Cardiac fibroblast (primary cell): ENCODE measurements at places on chromosomes 16 and 17.

- DNase-seq: peak; percentile 46
These were observed 27.8 kb upstream of the HEATR6 start for GRCh38 chr17:60106340-60107059.

DNA sequence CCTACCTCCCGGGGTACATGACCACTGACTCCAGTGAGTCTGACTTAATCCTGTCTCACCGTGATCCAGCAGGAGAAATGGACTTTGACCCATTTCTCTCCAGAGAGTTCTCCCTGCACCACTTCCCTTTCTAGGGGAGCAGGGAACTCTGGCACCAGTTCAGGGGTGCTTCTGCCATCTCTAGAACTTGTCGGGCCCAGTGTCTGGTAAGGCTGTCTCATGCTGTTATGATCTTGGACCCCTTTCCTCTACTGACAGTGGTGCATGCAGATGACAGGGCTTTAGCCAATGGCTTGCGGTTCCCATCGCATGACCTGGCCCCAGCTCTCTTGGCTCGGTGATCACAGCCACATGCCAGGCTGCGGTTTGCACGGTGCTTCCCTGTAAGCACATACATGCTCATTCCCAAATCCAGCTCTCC, 62.0 kb downstream of the SLC39A11 start:
- no peak for DNase-seq

GRCh38 chr16:81181013-81181720, 57.3 kb upstream of the BCO1 start:
- DNase-seq: peak; percentile 98

- DNase-seq: no peak
These were observed 776 bp upstream of the TMEM219 start for GRCh38 chr16:29961127-29961478.

DNA sequence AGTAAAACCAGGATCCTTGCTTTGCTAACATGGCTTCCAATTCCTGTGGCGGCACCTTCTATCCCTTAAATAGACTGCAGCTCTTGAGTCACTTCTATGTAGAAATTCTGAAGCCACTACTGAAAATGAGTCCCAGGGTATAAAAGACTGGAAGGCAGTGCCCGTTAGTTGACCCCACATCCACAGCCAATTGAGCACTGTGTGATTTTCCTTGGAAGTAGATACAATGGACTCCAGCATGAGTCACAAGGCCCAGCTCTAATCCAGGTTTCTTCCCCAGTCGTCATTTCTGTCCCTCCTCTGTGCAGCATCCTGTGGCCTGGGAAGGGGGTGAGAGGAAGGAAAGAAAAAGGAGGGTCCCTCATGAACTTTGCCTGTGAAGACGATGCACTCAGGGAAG, 69.5 kb downstream of the HLF start:
- DNase-seq: peak; percentile 39

- DNase-seq: peak; percentile 75
These were observed 17.2 kb downstream of the TMEM114 start for GRCh38 chr16:8572919-8573724.

- DNase-seq: no peak
These were observed 492.8 kb upstream of the EEF2KMT start for GRCh38 chr16:5590416-5590815.

DNA sequence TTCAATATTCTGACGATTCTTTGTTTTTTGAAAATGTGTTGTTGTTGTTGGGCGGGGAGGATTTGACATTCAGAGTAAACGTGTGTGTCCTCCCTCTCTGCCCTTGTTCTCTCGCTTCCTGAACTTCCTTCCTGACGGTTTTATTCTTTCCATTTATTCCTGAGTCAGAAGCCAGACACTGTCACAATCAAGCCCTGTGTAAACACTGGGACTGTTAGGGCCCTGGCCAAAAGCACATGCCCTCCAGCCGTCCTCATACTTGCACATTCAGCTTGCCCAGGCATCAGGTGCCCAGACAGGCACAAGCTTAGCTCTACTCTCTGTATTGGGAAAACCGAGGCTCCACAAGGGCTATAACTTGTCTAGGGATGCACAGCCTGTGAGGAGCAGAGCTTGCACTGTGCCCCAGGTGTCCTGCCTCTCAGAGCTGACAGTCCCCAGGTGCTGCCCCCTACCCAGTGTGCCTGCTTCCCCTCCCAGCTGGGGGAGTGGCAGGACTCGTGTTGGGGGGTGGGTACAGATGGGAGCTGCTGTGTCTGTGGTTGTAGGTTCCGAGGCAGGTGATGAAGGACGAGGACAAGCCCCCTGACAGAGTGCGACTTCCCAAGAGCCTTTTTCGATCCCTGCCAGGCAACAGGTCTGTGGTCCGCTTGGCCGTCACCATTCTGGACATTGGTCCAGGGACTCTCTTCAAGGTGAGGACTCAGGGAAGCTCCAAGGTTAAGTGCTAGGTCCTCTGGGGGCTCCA, 9.7 kb downstream of the ADGRG3 start:
- DNase-seq: no peak

DNA sequence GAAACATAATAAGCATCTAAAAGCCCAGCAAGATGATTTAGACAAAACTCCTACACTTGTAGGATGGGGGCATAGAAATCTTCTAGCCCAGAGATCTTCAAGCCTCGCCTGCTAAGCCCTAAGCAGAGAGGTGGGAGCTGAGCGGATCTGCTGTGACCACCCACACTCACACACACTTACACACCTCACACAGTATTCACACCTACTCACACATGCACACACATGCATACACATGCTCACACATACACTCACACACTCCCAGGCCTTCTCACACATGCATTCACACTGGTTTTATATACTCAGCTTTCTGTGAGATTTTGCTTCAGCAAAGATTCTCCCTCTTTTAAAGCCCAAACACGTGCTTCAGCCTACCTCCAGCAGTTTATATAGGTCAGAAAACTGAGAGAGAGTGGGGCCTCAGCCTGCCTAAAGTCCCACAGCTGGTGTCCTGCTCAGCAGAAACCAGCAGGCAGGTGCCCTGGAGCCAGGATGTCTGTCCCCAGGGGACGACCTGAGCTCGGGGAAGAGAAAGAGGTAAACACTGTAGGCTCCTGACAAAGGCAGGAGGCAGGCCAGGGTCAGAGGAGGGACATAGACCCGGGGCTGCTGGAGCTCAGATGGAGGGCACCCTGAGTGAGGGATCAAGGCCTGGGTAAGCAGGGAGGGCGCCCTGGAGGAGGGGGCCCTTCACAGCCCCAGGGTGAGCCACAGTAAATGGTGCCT, 12.0 kb upstream of the KRT19 start:
- DNase-seq: no peak

- DNase-seq: no peak
These were observed 6.6 kb downstream of the NOTUM start for GRCh38 chr17:81954131-81955057.

DNA sequence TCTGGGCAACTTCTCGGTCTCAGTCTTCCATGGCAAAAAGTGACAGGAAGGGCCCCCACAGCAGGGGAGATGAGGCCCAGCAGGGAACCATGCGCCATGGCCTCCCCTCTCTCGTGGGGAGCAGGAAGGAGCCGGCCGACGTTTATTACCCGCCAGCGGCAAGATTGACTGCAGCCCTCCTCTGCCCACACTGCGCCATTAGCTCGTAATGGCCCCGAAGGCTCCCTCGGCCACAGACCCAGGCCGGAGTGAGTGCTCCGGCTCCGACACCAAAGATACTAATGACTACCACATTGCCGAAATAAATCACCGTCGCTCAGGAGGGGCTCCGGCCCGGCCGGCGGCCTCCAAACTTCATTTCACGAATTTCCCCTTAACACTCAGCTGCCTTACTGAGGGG, 226.9 kb downstream of the C16orf78 start:
- DNase-seq: no peak

- no peak for DNase-seq
These were observed 7.0 kb downstream of the SLC5A2 start for GRCh38 chr16:31489616-31490584.

DNA sequence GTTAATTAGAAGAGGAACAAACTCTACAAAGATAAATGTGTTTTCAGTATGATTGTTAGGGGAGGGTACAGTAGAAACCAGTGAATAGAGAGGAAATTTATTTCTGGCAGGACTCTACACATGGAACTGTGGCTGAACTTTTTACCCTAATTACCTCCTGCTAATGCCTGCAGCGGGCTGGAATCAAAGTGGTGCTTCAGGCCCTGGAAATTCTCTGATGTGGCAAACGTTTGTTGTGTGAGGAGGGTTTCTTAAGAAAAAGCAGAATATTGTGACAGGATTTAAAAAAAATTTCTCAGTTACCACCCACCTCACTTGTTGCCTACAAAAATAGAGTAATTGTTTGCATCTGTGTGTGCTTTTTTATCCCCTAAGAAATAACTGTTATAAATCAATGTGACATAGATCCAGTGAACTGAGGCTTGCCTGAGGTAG, 154.5 kb downstream of the BCAS3 start:
- DNase-seq: no peak

GRCh38 chr16:15610369-15610871, 32.5 kb downstream of the MARF1 start:
- DNase-seq: peak; percentile 9

- no peak for DNase-seq
These were observed 6.4 kb downstream of the PRKCA start for GRCh38 chr17:66308856-66309255.

GRCh38 chr16:17354685-17355084, 116.1 kb downstream of the XYLT1 start:
- DNase-seq: no peak

- peak; percentile 87 for DNase-seq
These were observed 596 bp downstream of the PROCA1 start for GRCh38 chr17:28710861-28711722.

- DNase-seq: peak; percentile 90
These were observed 6.5 kb upstream of the UBB start for GRCh38 chr17:16374146-16374938.

- no peak for DNase-seq
These were observed 6.9 kb downstream of the SLC12A4 start for GRCh38 chr16:67961551-67961957.

DNA sequence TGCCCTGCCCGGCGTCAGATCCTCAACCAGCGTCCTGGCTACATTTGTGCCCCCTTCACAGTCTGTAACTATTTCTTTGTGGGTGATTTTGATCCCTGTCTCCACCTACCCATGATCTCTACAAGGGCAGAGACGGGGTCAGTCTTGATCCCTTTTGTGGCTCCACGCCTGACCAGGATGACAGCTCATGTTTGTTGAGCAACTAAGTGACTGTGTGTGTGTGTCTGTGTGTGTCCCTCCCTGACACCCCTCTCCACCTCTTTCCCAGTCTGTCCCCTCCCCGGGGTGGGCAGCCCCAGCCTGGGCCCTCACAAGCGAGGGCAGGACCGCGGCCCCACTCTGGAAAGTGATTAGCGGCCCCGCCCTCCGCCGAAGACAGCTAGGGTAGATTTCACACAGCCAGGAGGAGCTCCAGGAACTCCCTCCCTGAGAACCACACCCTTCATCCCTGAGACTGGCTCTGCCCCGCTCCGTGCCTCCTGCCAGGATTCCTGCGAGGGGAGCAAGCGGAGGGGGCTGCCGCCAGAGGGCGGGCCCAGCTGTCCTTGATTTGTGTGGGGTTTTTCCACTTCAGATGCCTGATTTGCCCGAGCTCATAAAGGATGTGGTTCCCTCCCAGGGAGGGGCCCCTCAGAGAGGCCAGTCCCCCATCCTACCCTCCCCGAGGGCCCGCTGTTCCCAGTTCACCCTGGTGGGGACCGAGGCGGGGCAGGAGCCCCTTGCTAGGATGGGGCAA, 5.3 kb upstream of the HS3ST6 start:
- DNase-seq: peak; percentile 49

- no peak for DNase-seq
These were observed 30.8 kb downstream of the PRSS54 start for GRCh38 chr16:58264007-58264406.

- no peak for DNase-seq
These were observed 15.1 kb downstream of the GJD3 start for GRCh38 chr17:40349477-40349894.

DNA sequence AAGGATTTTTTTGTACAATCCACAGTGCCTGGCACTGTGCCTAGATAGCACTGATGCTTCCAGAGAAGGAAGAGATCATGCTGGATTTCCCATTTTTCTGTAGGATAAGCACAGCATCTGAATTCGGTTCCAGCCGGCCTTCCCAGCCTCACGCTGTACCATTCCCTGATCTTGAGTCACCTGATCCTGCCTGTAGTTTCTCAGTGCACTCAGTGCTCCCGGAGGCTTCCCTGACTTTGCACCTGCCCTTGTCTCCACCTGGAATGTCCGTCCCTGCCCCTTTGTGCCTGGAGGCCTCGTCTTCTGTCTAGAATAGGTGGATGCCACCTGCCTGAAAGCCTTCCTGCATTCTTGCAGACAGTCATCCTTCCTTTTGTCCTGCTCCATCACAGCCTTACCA, 179.9 kb downstream of the CCDC182 start:
- DNase-seq: no peak

DNA sequence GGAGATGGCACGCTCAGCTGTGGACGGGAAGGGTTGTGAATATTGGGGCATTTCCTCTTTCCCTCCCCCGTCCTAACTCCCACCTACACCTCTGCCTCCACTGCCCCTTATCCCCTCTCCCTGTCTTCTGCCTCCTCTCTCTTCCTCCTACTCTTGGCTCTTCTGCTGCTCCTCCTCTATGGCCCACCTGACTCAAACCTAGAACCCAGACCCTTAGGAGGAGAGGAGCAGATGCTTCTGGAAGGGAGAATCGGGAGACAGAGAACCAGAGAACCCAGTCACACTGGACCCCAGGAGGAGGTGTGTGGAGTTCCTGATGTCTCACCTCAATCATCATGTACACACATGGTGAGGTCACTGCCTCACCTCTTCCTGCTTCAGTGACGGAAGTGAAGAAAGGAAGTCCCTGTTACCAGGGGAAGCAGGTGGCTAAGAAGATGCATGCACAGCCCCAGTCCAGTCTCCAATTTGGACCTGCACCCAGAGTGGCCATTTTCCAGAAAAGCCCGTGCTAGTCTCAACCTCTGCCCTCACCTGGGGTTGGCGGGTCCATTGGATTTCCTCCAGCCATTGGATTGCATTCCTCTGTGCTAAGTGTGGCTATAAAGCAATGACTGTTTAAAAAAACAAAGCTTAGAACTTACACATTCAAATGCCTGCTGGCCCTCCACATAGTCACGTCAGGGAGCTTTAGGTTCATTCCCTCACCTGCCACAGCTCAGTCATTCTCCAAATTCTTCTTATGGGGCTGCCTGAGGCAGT, 4.0 kb downstream of the RNF222 start:
- peak; percentile 27 for DNase-seq

DNA sequence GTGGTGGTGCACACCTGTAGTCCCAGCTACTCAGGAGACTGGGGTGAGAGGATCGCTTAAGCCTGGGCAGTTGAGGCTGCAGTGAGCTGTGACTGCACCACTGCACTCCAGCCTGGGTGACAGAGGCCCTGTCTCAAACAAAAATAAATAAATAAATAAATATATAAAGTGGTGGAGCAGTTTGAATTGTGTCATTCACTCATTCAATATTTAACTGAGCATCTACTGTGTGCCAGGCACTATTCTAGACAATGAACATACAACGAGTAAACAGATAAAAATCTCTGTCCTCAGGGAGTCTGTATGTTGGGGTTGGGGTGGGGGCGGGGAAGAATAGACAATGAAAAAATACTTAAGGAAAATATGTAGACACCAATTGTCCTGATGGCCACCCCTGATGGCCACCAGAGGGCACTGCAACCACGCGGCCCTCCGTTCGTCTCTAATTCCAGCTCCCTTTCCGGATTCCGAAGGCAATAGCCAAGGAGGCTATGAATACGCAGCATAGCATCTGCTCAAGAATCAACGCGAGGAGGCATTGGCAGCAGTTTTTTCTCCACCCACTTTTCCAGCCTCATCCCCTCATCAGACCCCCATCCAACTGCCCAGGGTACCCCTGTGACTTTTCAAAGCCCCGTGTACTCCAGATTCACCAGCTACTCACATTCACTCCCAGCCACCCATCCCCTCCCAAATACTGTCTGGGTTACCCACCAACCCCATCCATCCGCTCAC, 21.4 kb downstream of the QPRT start:
- DNase-seq: peak; percentile 93
